ENCODE measurements at places on chromosomes 5 and 9. TPM values are rescaled to one million over a fixed set of nuclear protein-coding genes. Genes with fewer than 3 reads are reported as not detected.
A peak's percentile ranks its signal among the peaks of the same experiment; 100 is the strongest.

- DNase-seq: no peak
These were observed 157.7 kb downstream of the CEP120 start for GRCh38 chr5:123265551-123265950.

RGS7BP gene
- total RNA-seq: 3.1 TPM

FGFR4 gene
- total RNA-seq: 1.1 TPM

- no peak for DNase-seq
These were observed 36.9 kb upstream of the TNPO1 start for GRCh38 chr5:72779520-72779919.

DNA sequence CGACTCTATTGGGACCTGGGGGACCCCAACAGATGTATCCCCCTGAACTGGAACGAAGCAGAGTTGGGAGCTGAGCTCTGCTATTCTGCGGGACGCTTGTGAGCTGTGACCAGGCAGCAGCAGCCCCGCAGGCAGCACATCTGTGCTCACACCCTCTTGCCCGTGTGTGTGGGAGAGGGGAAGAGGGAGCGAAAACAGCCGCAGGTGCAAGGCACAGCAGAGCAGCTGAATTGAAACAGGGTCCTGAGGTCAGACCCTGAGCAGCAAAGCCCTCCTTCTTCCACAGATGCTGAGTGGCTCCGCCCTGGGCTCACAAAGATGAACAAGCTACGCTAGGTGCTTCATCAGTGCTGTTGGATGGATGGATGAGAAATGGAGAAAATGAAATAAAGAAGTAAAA lies 198.7 kb downstream of the HSPA4 start:
- no peak for DNase-seq

DNA sequence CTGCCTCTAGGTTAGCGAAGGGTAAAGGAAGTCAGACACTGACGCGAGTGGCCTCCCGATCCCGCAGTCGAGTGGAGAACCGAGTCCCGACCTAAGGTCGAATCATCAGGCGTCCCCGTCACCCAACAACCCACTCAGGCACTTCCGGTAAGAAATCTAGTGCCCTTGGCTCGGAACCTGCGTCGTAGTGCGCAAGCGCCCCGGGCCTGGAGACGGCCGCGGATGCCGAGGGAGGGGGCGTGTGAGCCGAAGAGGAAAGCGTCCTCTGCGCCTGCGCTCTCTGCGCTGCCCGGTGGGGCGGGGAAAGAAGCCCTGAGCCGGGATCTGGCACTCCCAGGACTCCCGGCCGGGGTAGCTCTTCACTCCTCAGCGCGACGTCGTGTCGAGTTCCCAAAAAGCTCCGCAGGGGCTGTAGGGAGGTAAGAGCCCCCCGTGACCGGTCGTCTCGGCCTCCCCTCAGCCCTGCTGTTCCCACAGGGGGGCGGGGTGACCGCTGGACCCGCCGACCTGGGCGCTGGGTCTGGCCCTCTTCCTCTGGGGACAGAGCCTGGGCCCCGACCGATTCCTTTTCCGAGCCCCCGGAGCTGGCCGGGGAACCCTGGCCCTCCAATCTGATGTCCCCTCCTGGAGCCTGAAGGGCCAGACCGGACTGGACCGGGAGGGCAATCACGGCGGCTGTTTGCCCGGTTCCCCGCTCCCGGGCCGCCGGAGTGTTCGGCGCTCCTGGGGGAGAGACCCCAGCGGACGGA lies at the start of gene ZFYVE16:
Gene ZFYVE16 (plus strand): TSS at position 330 of the 749 bp plus-strand sequence. CDS start 26,084 bp downstream, outside the sequence.
- DNase-seq: peak; percentile 98

DNA sequence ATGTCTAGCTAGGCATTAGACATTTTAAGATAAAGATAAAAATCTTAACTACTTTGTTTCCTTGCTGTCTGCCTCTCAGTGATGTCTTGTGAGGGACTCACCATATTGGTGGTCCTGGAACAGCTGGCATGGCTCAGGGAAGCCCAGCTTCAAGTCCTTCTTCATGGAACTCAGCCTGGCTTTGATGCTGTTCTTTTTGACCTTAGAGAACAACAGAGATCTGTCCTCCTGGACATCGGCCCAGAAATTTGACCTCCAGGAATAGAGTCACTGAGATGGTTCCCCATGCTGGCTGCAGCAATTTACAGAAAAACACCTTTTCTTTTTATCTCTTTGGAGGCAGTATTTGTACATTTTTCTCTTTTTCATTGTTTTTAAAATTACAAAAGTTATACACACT lies 235.5 kb upstream of the WWC1 start:
- DNase-seq: no peak

GRCh38 chr9:131668439-131669268 lies 71.2 kb downstream of the RAPGEF1 start:
- peak; percentile 67 for DNase-seq

PCDHGA4 gene
- total RNA-seq: 7.7 TPM

DNA sequence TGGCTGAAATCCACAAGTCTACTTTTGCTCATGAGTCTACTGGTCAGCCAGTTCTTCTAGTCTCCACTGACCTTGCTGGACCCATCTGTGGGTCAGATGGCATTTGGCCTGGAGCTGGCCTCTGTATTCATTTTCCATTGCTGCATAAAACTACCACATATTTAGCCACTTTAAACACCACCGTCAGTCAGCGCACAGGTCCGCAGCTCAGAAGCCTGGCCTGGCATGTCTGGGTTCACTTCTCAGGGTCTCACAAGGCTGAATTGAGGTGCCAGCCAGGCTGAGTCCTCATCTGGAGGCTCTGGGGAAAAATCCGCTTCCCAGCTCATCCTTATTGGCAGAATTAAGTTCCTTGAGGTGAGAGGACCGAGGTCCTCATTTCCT lies 54.7 kb downstream of the BARX1 start:
- DNase-seq: no peak

DNA sequence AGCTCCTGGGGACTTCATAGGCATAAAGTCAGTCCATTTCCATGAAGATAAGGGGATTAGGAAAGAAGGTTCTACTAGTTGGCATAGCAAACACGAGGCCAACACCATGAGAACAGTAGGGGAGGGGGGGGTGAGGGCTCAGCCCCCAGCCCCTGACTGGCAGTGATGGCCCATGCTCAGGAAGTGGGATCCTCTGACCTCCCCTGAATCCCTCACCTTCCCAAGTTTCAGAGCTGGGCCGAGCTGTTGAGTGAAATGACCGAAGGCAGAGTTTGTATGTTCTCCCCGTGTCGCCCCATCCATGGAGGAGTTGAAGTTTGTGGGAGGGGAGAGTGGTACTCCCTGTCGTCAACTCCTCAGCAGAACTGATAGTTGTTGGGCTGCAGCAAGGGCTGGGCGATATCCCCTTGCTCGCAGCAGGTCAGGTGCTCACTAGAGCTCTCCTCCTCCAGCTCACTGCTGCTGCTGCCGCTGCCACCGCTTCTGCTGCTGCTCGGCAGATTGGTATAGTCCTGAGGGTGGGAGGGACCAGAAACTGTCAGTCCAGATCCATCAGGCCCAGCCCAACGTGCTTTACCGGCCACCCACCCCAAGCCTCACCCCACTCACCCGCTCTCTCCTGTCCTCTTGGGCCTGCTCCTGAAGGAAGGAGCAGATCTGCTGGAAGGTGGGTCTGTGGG lies 32.5 kb downstream of the CSF1R start:
- DNase-seq: no peak

DNA sequence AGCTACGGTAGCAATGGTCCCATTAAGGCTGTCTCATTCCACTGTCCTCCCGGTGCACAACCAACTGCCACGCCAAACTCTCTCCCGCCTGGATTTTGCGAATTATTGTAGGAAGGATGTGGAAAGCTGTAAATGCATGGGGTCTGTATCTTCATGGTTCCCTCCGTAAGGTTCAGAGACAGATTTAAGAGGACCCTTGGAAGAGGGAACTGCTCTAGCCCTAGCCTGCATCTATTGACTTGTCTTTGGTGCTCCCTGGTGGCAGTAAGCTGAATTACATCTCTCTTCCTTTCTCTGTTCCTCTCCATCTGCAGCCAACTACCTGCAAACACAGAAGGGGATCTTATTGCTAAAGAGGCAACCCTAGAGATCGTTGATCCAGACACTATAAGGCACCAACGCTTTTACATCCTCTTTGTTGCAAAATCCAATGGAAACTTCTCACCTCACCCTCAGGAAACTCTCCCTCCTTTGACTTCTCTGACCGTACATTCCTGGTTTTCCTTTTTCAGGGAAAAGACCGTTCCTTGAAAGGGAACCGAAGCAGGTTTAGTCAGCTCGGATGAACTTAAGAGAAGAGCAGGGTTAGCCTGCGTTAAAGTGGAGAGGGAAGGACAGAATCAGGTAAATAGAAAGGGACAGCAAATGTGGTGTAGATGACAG lies 11.9 kb downstream of the CAPSL start:
- peak; percentile 38 for DNase-seq

- no peak for DNase-seq
These were observed 34.1 kb upstream of the SLC2A8 start for GRCh38 chr9:127362829-127363228.

OR13J1 gene
- total RNA-seq: not detected

CHSY3 gene
- total RNA-seq: 4.8 TPM

PIP5K1B gene
- total RNA-seq: 0.63 TPM

GRCh38 chr5:172029876-172030275 lies 23.4 kb upstream of the FBXW11 start:
- DNase-seq: no peak

DNA sequence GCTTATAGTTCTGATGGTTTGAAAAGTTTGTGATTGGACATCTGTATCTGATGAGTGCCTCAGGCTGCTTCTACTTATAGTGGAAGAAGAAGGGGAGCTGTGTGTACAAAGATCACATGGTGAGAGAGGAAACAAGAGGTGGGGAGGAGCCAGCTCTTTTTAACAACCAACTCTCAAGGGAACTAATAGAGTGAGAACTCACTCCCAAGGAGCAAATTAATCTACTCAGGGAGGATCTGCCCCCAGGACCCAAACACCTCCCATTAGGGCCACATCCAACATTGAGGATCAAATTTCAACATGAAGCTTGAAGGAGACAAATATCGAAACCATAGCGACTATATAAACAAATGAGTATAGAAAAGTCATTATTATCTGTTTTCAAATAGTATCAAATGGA lies 64.7 kb upstream of the PRLR start:
- DNase-seq: no peak

LPAR1 gene
- 48.5 TPM for total RNA-seq

PCDHGA6 gene
- total RNA-seq: 5.6 TPM

RNF183 gene
- total RNA-seq: not detected

GRCh38 chr5:35487233-35488025 lies 130.2 kb upstream of the SPEF2 start:
- DNase-seq: no peak

PAX5 gene
- total RNA-seq: not detected

TMOD1 gene
- total RNA-seq: 37.0 TPM

DNA sequence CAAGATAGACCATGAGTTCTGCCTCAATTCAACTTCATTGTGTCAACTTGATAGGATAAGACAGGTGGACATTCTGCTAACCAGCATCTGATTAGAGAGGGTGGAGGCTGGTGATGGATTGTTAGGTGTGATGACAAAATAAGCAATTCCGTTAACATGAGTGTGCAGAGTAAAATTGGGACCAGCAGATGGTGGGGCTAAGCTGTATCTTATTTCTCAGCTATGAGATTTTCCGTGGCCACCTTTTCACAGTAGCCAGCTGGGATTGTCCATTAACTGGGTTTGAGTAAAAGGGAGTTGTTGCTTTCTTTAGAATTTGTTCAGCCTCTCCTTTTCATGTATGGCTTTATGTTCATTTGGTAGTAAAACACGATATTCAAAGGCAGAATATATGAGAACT lies 28.8 kb upstream of the TAL2 start:
- no peak for DNase-seq

GRCh38 chr5:132425009-132425937 lies 55.8 kb downstream of the SLC22A5 start:
- DNase-seq: no peak

GZMA gene
- total RNA-seq: not detected

DNA sequence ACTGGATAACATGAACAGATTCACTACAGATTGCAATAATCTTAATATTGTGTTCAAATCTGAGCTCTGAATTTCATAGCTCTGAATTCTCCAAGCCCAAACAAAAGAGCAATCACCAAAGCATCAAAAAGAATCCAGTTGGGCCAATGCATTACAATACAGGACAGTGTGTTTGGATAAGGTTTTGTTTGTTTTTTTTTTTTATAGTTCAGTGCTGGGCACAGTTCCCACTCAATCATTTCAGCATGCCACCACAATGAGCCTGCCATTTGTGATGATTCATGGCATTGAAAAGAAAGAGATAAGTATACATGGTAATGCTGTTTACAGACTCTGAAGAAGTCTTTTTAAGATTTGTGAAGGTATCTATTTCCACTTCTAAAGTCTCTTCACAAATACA lies 1.7 kb upstream of the HTR1A start:
- no peak for DNase-seq

GPX3 gene
- 12,549 TPM for total RNA-seq

DNA sequence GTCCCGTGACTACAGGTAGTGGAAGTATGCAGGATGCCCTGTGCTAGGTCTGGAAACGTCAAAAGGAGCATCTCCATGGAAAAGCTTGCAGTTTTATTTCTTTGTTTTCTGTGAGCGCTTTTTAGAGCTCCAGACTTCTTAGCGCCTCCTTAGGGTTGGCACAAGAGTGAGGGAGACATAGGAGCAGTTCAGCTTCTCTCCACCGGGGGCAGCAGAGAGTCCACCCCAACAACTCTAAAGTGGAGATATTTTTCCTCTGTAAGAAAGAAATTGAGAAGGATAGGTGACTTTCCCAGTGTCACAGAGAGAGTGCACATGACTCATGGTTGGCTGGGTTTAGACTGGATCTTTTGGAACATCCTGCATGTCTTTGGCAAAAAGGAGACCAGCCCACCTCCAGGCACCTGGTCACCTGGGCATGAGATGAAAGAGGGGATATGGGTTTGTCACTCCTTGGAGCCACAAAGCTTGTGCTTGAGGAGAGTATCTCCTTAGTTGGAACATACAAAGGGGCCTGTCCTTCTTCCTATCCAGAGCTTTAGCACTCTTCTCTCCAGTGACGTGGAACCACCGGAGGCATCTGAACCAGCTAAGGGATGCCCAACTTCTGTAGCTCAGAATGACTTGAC lies 637.7 kb downstream of the SEMA5A start:
- peak; percentile 8 for DNase-seq

NUDCD2 gene
- total RNA-seq: 7.0 TPM

Measured in thyroid gland (tissue), 4 donors.